MV-4-11 (cell line): ENCODE measurements at places on chromosomes 3 and 15.

DNA sequence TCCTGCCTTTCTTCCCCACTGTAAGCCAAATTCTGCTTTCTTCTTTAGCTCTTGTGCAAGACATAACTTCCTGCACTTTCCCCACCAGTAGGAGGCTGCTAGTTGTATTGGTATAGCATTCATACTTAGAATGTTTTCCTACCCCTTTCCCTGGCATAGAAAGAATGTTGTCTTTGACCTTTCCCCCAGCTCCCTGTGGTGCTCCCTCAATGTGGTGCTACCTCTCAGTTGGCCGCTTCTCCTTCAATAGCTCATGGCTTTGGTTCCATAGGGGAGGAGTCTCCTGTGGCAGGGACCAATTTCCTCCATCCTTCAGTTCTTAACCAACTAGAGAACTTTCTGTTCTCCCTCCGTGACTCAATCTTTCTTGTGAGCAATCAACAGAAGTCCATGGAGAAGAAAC, 67.5 kb upstream of the AKAP13 start:
- peak; percentile 60 for DNase-seq

- DNase-seq: no peak
Observed at GRCh38 chr3:116905794-116906193, 196.2 kb downstream of the TUSC7 start.

DNA sequence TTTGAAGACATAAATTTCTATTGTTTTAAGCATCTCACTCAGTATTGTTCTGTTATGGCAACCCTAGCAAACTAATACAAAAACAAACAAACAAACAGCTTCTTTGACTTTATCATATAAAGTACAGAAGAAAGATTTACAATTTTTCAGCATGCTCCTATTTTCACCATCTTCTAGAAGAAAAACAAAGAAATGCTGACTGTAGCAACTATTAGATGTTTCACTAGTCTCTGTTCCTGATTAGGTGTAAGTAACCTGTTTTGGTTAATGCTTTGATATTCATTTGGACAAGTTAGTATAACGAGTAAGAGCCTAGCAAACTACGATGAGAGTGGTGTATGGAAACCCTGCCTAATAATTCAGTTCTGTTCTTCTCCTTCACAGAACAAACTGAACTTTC, 478.5 kb downstream of the NAALADL2 start:
- no peak for DNase-seq

DNA sequence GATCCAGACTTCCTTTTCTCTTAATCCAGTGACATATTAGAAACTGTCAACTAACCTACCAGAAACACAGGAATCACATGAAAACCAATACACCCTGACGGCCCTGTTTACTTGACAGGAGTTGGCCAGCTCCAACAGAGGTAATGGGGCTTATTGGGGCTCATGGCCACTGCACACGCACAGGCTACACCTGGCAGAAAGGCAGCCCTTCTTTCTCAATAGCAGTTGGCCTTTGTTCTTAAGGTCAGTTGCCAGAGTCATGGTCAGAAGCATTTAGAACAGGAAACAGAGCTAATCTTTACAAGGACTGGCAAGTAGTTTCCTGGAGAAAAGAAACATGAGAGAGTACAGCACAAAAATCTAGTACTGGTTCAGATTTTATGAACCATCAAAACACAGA, 181.8 kb downstream of the MAGI1 start:
- no peak for DNase-seq

DNA sequence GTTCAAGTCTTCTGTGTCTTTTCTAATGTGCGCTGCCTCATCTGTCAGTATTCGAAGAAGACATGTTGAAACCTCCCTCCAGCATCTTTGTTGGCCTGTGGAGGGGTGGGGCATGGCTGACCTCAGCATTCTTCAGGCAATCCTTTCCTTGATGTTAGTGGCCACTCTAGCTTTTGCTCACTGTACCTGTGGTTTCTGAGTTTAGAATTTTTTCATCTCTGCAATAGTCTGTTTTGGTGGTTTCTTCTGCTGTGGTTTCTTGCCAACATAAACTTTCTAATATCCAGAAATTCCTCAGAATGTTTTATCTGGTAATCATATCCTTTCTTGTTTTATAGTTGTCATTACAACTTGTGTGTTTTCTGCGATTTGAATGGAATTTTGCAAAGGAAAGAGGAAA, 251.3 kb upstream of the NR2E3 start:
- DNase-seq: no peak

DNA sequence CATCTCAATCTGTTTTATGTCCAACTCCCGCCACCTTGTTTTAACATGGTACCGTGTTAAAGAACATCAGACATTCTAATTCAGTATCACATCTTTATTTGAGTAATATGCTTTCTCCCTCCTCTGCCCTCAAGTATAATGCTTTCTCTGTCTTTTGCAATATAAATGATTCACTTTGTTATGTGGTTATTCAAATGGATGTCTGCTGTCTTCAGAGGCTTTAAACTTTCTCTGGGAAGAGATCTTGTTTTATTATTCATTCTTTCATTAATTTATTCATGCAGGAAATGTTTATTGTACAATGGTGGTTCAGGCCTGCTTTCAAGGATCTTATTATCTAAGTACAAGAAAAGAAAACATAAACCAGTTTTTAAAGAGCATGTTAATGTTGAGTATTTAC, 57.1 kb downstream of the RAP2B start:
- no peak for DNase-seq
